CD4-positive, alpha-beta T cell treated with Interleukin-2 at 100 ng/mL for 4 hours (primary cell): ENCODE measurements at places on chromosomes 7 and 10.
A peak's percentile ranks its signal among the peaks of the same experiment; 100 is the strongest.

- DNase-seq = no peak
Observed at GRCh38 chr7:107090457-107090856, 46.0 kb downstream of the PRKAR2B start.

DNA sequence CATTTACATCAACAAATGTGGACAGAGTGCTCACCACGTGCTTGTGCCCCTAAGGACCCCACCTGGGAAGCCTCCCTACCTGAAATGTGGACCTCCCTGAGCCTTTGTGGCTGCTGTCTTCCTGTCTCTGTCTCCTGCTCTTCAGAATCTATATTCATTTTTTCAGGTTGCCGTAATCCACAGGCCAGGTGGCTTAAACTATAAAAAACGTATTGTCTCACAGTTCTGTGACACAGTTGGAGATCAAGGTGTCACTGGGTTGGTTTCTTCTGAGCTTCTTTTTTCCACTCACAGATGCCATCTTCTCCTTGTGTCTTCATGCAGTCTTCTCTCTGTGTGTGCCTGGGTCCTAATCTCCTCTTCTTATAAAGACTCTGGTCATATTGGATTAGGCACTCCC lies 5.6 kb upstream of the VSTM4 start:
- DNase-seq = no peak

GRCh38 chr7:11923376-11923930 lies 91.5 kb upstream of the THSD7A start:
- DNase-seq = no peak

DNA sequence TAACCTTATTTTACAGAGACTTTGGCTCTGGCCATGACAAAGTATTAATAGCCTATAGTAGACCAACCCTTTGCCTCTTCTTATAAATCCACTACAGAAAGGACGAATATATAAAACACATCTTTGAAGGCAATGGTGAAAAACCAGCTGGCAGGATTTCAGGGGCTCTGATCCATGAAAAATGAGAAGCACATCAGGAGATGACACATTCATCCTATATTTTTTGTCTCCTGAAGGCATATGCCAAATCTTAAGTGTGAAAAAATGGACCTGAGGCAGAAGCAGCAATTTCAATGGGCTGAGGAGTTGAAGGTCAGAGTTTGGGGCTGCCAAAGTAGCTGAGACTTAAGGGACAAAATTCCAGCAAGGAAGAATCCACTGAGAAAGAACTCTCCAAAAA lies 14.4 kb downstream of the RNF216 start:
- DNase-seq = no peak

- DNase-seq = peak; percentile 24
Observed at GRCh38 chr7:105267244-105267643, 121.5 kb downstream of the SRPK2 start.

GRCh38 chr10:115417585-115418265 lies 324.6 kb downstream of the ATRNL1 start:
- DNase-seq = no peak

DNA sequence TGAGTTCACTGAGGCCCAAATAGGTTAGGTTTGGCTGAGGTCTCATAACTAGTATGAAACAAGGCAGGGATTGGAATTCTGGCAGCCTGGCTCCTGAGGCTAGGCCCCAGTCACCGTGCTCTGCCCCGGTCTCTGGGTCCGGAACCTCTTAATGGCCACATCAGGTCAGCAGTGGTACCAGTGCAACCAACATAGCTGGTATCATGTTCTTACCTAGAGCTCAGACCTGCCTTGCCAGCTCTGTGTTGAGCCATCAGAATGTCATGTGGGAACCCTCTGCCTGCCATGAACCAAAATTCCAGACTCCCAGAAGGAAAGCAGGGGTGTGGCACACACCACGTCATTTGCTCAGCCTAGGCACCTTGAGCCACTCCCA lies 56.5 kb downstream of the ZNF467 start:
- DNase-seq = no peak

DNA sequence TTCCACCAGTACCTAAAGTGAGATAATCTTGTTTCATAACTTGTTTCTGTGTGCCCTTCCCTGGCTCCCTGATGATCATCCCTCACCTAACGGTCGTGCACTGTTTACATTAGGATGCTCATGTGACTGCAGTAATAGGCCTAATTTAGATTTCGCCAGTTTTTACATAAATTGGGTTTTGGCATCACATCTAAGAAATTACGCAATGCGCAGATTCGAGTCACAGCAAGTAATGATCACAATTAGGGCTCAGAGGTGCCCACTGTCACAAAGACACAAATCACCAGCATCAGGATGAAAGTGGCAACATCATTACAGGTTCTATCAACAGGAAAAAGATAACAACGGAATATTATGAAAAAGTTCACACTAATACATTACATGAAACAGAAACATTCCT lies 94.7 kb downstream of the LARP4B start:
- DNase-seq = no peak

DNA sequence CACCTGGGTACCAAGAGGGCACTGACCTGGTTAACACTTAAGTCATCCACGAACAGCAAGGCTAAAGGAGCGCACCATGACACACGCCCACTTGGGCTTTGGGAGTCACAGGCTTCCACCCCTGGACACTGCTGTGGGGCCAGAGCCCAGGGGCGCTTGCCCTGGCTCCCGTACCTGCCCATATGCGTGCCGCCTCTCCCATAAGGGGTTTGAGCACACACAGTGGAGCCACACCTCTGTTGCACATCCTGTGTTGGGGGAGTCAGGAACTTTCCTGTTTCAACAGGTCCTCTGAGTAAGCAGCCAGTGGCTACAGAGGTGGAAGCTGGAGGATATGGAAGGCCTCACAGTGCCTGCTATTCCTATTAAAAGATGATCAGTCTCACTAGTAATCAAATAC lies 152.0 kb downstream of the REEP3 start:
- no peak for DNase-seq

DNA sequence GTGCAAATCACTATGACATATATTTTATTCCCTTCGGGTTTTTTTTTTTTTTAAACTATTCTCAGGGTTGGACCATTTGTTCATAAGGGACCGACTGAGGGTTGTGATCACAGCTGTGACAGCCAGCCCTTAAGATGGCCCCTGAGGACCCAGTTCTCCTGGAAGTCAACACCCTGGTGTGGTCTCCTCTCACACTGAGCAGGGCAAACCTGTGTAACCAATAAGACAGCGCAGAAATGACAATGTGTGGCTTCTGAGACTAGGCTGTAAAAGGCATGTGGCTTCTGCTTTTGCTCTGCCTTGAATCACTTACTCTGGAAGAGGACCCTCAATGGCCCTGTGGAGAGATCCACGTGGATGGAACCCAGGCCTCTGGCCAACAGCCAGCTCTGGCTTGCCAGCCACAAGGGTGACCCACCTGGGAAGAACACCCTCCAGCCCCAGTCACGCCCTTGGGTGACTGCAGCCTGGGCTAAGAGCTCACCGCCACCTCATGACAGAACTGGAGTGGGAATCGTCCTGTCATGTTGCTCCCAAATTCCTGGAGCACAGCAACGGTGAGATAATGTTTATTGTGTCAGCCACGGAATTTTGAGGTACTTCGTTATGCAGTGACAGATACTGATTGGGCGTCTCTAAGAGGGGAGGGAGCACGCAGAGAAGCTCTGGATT lies 127.1 kb downstream of the CLEC2L start:
- DNase-seq = no peak

DNA sequence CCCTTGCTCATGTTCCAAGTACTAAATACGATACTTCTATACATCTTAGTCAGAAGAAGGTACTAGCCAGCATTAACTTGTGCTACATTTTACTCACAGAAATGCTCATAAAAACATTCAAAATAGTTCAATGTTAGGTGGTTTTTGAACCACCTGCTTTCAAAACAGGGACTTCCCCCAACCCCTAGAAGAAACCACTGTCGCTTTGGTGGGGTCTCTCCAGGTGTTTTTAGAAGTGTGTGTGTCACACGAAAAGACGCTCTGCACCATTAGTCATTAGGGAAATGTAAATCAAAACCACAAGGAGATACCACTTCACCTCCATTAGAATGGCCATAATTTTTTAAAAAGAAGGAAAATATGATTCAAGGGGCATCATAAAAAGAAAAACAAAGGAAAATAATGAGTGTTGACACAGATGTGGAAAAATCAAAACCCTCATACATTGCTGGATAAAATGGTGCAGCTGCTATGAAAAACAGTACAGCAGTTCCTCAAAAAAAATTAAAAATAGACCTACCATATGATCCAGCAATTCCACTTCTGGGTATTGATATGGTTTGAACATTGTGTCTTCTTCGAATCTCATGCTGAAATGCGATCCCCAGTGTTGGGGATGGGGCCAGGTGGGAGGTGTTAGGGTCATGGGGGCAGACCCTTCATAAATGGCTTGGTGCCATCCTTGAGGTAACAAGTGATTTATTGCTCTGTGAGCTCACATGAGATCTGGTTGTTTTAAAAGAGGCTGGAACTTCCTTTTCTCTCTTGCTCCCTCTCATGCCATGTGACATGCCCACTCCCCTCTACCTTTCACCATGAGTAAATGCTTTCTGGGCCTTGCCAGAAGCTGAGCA lies 74.2 kb downstream of the MALSU1 start:
- peak; percentile 46 for DNase-seq

GRCh38 chr7:83457022-83457892 lies 191.7 kb downstream of the SEMA3E start:
- no peak for DNase-seq

- DNase-seq = no peak
Observed at GRCh38 chr10:119536508-119537025, 6.0 kb downstream of the RGS10 start.

- DNase-seq = peak; percentile 78
Observed at GRCh38 chr7:1175967-1176851, 16.2 kb upstream of the ZFAND2A start.

DNA sequence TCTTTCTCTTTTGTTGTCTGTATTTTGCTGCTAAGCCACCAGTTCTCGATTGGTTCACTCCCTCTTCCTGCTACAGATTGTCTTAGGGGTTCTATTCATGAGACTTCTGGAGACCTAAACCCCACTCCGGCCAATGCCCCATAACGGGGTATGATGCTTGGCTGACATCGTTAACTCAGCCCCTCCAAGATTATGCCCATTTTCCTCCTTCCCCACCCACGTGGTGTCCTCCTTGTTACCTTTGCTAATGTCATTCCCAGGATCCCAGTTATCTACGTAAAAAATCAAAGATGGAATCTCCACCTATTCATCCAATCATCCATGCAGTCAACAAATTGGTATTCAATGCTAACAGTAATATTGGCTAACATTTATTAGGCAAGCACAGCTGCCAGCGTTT lies 228.3 kb downstream of the CAMK1D start:
- DNase-seq = no peak

DNA sequence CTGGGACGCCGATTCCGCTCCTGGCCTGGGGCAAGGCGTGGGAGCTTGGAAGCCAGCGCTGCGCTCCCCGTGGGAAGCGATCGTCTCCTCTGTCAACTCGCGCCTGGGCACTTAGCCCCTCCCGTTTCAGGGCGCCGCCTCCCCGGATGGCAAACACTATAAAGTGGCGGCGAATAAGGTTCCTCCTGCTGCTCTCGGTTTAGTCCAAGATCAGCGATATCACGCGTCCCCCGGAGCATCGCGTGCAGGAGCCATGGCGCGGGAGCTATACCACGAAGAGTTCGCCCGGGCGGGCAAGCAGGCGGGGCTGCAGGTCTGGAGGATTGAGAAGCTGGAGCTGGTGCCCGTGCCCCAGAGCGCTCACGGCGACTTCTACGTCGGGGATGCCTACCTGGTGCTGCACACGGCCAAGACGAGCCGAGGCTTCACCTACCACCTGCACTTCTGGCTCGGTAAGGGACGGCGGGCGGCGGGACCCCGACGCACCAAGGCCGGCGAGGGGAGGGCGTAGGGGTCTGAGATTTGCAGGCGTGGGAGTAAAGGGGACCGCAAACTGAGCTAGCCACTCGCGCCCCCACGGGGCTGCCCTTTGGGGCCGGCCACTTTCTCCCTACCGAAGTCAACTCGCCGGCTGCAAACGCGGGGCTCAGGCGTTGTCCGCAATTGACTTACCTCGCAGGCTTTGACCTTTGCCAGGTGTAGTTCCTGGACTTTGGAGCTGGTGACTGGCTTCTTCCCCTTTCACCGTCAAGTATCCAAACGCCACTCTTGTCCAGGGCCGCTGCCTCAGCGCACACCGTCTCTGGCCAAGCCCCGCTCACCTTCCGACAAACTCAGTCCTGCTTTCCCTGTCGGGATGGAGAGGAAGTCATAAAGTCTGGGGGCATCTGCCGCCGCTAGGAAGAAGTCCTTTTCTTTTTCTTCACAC lies at the start of gene SCIN:
Gene SCIN (plus strand): TSS at position 187 of the 928 bp plus-strand sequence. CDS start 67 bp downstream, at position 254.
- DNase-seq = no peak

- peak; percentile 11 for DNase-seq
Observed at GRCh38 chr10:114876602-114877300, 55.2 kb downstream of the FHIP2A start.

DNA sequence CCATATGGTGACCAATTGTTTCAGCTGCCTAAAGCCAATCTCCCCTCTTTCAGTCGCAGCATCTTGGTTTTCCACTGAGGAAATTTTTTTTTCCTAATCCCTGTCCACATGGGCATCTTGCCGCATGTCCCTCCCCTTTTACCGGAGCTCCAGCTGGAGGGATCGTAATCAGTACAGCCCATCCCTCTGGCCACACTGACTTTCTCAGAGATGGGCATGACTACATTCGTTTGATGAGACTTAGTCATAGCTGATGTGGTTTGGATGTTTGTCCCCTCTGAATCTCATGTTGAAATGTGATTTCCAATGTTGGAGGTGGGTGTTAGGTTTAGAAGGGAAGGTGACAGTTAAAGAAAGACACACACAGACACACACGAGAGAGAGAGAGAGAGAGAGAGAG lies 186.8 kb upstream of the CXCL12 start:
- DNase-seq = no peak

GRCh38 chr10:73644015-73644743 lies 2.9 kb upstream of the MYOZ1 start:
- peak; percentile 69 for DNase-seq

- no peak for DNase-seq
Observed at GRCh38 chr10:72315611-72316385, 38.9 kb downstream of the DNAJB12 start.

- DNase-seq = no peak
Observed at GRCh38 chr7:1541431-1542162, 11.1 kb downstream of the MAFK start.

- DNase-seq = no peak
Observed at GRCh38 chr10:133110133-133110532, 22.4 kb downstream of the ADGRA1 start.

DNA sequence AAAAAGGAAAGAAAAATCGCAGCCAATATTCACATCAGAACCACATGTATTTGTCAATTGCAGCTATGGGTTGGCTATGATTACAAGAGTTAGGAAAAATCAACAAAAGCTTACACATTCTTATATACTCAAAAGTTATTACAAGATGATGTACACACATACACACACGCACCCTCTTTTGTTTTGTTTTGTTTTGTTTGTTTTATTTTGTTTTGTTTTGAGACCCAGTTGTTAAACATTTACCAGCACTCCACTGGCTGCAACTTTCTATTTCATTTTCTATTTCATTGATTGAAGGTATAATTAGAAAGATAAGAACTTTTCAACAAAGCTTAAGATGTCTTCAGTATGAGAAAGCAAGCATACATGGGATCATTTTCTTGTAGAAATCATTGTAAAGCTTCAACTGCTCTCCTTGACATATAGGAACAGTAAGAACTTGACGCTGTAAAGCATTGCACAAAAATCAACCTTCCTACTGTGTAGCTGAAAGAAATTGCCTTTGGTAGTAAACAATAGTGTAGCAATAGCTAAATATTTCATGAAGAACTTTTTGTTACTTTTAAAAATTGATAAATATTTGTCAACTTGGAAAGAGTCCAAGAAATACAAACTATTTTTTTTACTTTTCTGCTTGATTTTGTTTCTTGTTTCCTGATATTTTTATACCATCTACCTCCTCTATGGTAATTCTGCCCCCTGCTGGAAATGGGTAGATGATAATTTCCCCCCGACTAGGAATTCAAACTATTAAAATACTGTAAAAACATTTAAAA lies 205.9 kb downstream of the MBL2 start:
- no peak for DNase-seq

GRCh38 chr10:131162866-131163843 lies 148.4 kb downstream of the TCERG1L start:
- DNase-seq = no peak
